M059J (cell line): ENCODE measurements at places on chromosomes 6 and 20. TPM values are rescaled to one million over a fixed set of nuclear protein-coding genes. Genes with fewer than 3 reads are reported as not detected.

DNA sequence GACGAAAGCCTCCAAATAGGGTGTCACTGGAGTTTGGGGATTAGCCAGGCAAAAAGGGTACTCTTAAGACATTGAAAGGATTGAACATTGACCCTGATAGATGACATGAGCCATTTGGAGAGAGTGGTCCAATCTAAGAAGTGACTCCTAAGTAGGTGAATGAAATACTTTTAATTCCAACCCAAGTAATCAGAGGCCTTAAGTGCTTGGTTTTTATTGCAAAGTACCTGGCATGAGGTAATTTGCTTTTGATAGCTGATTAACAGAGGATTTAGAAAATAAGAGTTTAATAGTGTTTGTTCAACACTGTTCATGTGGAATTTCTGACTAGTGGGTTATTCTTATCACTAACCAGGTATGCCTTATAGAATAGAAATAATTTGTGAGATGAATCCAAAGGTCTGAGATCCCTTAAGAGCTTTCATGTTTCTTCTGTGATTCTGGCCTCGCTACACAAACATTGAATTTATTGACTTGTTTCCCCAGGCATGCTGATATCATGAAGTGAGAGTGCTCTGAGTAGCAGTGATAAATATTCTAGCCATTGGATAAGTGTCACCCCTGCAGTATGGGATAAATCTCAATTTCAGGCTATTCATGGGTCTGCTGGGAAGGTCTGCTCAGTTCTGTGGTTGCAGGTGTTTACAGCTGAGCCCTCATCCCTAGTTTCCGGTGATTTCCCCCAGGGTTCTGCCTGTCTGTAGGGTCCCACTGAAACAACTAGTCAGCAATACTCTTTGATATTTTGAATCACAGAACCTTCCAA, 6.5 kb downstream of the NCOA7 start:
- DNase-seq: no peak

ARMH2 gene
- not detected in 2 replicates for total RNA-seq

DNA sequence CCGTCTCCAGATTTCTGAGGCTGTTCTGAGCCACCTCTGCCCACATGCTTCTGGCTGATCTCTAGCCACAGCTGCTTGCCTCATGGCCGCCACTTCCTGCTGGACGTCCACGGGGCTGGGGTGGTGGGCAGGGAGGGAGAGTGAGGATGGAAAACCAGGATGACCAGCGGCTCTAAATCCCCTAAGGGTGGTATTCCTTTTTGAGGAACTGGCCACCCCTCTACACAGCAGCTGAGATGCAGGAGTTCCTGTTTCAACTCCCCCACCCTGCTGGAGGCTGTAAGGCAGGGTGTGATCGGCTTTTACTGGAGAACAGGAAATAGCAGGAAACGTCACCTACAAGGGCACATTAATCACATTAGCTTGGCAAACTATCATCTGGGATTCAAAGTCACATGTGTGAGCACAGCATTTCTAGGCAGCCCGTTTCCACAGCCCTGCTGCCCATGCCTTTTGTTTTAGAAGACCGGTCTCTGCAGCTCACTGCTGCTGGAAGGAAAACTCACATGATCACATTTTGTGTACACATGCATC, 181.6 kb upstream of the ECI2 start:
- DNase-seq: peak; percentile 97

DNA sequence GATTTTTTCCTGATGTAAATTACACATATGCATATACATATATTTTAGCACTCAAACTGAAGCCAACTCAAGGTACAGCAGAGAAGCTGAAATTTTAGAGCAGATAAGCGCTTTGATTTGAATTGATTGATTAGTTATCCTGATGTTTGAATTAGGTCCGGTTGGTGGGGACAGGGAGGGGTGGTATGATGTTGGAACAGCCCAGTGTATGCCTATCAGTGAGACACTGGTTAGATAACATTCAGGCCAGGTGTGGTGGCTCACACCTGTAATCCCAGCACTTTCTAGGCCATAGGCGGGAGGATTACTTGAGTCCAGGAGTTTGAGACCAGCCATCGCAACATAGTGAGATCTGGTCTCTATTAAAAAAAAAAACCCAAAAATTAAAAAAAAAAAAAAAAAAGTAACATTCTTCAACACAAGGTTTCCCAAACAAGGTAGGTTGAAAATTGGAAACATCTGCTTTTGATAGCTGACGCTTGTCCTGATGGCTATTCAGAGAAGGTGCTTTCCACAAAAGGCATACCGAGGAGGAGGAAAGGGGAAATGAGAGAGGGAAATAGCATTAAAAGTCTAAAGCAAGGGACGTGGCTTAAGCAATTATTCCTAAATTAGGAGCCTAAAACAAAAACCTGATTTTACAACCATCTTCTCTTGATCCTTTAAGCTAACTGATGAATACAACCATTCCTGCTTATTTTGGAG, 288.4 kb upstream of the JARID2 start:
- no peak for DNase-seq

- DNase-seq: peak; percentile 67
These were observed 157.8 kb downstream of the SASH1 start for GRCh38 chr6:148500402-148500801.

SLC32A1 gene
- total RNA-seq: not detected in 2 replicates

- DNase-seq: peak; percentile 84
These were observed 944.8 kb upstream of the CITED2 start for GRCh38 chr6:140319209-140319608.

TBPL1 gene
- total RNA-seq: 45.2 and 56.6 TPM in 2 replicates

DNA sequence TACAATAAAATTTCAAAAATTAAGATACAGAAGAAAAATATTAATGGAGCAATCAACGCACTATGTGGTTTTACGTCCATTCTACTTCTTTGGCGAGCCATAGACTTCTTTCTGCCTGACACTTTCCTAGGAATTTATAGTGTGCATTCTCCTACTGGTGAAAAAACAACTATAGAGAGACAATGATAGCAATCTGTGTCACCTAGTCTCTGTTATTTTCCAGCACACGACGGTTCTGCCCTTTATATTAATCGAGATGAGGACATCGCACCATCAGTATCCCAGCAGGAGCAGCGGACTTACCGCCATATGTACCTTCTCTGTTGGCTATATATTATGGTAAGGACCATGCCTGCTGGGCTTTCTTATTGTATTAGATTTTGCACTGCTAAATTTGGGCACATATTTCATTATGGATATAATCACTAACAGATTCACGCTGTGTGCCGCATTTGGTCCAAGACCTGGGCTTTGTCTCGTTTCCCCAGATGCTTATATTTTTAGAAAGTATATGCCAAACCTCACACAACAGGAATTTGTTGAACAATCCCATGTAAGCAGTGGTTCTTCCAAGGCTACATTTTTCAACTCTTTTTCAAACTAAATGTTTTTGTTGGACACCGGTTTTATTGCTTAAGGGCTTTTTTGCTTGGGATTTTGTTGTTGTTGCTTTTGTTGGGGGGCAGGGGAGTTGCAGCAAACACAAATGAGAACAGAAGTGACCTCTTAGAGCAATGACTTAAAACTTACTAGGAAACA, 166.4 kb downstream of the ADAT2 start:
- DNase-seq: peak; percentile 14

DNA sequence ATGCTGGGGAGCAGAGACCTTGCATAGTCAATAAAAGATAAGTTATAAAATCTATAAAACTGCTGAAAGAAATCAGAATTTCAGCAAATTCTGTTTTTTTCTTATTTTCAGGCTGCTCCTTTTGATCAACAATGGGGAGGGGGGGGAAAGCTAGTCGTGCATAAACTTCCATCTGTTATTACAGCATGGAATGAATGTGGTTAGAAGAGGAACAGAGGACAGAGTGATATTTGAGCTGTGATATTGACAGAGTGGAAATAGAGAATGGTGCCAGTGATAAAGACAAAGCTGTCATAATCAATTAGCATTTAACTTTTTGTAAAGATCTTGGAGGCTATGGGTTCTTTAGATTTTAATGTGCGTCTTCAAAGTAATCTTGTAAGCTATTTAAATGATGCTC, 43.4 kb upstream of the QKI start:
- no peak for DNase-seq

BTN1A1 gene
- 0.10 TPM in 1 of 2 replicates, not detected in the other for total RNA-seq

DNA sequence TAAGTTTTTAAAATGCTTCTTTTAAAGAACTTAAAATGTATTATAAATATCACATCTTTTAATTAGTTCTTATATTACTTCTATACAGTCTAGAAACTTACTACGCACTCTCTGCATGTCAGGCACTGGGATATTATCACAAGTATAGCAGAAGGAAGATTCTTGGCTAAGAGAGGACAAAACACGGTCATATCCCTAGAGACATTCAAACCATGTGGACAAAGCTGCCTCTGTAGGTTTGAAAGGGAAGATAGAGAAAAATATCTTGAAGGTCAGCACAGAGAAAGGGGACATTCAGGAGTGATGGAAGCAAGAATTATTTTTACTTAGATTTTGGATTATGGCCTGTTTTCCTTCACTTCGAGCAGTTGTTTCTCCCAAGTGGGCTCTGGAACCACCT, 64.1 kb downstream of the LRRC1 start:
- DNase-seq: no peak

DNA sequence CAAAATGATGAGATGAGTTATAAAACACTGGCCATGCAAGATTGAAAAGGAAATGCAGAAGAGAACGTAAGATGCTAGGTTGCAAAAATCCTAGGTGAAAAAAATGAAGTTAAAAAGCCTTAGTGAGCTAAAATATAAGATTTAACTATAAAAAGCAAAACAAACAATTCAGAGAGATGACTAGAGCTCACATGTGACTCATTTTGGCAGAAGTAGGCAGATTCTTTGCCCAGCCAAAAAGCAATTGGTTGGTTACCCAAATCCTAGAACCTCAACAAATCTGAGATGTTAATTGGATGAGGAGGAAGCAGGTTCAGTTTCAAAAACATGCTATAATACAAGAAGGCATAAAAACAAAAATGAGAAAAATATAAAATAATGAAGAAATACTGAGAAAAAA, 249.1 kb downstream of the OGFRL1 start:
- DNase-seq: peak; percentile 28

GRCh38 chr6:23589811-23590210, 536.2 kb upstream of the NRSN1 start:
- no peak for DNase-seq

APOBEC2 gene
- not detected in 2 replicates for total RNA-seq

ITPR3 gene
- 21.9 and 40.3 TPM in 2 replicates for total RNA-seq

EYS gene
- total RNA-seq: 0.17 and 0.99 TPM in 2 replicates

- DNase-seq: peak; percentile 95
These were observed 3.8 kb downstream of the SPAG4 start for GRCh38 chr20:35619196-35620095.

DNA sequence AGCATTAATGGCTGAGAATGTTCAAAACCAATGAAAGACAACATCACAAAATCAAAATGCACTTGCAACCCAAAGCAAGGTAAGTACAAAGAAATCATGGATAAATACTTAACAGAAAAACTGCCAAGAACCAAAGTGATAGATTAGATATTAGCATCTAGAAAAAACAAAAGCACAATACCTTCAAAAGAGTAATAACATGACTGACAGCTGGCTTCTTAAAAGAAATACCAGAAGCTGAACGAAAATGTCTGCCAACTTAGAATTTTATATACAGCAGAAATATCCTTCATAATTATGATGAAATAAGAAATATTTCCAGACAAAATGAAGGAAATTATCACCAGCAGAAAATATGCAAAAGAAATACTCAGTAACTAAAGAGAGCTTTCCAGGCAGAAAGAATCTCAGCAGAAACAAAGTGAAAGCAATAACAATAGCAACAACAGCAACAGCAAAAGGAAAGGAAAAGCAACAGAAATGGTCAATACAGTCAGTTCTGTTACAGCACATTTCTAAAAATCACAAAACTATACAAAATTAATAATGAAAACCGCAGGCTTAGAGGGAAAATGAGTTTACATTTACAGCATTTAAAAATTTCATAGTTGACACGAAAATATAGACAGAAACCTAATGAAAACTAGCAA, 121.5 kb upstream of the MAN1A1 start:
- DNase-seq: no peak

ZNF831 gene
- not detected in 2 replicates for total RNA-seq

- DNase-seq: peak; percentile 57
These were observed 5.7 kb upstream of the RBPJL start for GRCh38 chr20:45300961-45301360.

DNA sequence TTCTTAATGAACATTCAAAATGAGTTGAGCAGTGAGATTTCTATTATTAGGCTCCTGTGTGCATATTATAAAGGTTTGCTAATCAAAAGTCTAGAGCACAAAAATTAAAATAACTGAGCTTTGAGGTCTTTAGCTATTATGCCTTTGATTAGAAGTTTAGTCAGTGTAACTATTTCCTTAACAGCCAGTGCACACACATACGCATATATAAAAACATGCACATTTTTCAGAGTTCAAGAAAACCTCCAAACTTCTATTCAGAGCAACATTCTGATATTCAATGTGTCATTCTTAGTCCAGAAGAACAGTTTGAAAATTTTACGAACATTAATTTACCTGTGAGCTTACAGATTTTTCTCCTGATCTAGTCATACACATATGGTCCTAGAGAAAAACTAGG, 48.3 kb upstream of the MYB start:
- DNase-seq: no peak

CDH26 gene
- total RNA-seq: 0.15 and 0.81 TPM in 2 replicates

DNA sequence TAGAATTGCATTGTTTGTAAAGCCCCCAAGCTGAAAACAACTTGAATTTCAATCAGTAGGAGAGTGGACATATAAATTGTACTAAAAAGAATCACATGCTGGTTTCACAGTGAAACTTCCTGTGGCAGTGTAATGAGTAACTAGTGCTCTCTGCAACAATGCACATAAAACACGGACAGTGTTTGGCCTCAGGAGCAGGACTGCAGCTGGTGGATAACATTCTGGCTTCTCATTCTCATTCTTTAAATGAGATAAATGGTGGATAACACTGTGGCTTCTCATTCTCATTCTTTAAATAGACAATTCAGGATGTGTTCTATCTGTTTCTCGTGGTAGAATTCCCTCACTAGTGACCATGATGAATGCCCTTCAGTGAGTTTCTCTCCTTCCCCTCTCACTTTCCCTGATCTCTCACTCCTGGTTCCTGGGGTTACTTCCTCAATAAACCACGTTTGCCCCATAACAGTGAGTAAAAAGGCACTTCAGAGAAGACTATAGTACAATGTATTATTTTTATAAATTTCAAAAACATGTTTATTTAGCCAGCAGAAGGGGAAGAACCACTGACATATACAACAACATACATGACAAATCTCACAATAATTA, 59.9 kb downstream of the SLC22A2 start:
- DNase-seq: peak; percentile 16

GRCh38 chr6:17381424-17382147, 11.8 kb upstream of the CAP2 start:
- peak; percentile 64 for DNase-seq

EFCAB8 gene
- total RNA-seq: not detected in 2 replicates

RGS17 gene
- 1.2 and 1.3 TPM in 2 replicates for total RNA-seq

GPR6 gene
- not detected in 2 replicates for total RNA-seq

- DNase-seq: peak; percentile 85
These were observed 19.3 kb downstream of the FGD2 start for GRCh38 chr6:37024656-37025337.

TRIM10 gene
- total RNA-seq: not detected in 2 replicates
